ENCODE measurements at places on chromosomes 12 and 14.

GRCh38 chr14:55874785-55875184 is 243.4 kb upstream of the PELI2 start:
- no peak for ATAC-seq

DNA sequence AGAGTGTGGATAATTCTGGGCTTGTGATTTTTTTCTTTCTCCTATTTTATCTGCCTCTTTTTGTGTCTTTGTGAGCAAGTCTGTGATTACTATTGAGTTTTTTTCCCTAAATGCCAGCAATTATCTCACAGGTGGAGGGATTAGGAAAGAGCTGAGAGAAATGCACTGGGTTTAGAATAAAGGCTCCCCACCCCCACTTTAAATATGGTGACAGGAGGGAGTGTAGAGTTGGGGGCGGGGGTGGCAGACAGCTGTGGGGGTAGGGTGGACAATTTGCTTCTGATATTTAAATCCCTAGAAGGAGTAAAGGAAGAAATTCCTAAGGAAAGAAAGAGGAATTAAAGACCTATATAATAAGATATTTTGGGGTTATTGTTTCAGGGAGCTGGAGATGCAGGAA is 145.9 kb downstream of the NRXN3 start:
- ATAC-seq = no peak

- no peak for ATAC-seq
Observed at GRCh38 chr14:63496837-63497400, 46.3 kb downstream of the PPP2R5E start.

- ATAC-seq = no peak
Observed at GRCh38 chr12:74598819-74599218, 61.2 kb downstream of the ATXN7L3B start.

DNA sequence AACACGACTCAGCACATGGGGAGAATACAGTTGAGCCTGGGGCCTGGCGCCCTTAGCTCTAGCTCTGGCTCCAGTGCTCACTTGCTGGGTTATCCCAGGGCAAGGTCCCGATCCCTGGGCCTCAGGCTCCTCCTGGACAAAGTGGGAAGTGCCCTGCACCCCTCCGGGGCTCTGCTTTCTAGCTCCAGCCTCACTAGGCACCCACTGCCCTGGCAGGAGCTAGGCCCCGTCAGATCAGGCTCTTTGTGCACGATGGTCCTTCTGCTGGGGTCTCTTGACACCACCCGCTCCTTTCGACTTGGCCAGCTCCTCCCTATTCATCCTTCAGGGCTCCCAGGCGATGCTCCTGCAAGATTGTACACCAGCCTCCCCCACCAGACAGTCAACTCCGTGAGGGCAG is 23.4 kb downstream of the NCKAP5L start:
- no peak for ATAC-seq

GRCh38 chr12:43638806-43639205 is 86.8 kb upstream of the ADAMTS20 start:
- no peak for ATAC-seq

DNA sequence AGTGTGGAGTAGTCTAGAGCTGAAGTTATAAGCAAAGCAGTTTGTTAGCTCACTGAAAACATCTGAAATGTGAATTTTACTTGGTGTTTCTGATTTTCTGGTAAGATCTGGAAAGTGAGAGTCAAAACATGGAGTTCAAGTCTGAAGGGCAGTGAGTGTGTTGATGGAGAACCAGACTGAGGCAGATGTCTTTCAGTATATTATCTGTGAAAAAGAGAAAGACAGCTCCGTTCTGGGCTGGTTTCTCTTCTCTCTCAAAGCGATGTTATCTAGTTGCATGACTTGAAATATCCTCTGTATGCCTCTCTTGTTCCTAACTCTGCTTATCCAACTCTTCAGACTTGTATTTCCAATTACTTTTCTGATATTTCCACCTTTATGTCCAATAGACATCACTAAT is 381.9 kb upstream of the RGS6 start:
- no peak for ATAC-seq

GRCh38 chr12:46354802-46355199 is 17.8 kb downstream of the SLC38A2 start:
- no peak for ATAC-seq

DNA sequence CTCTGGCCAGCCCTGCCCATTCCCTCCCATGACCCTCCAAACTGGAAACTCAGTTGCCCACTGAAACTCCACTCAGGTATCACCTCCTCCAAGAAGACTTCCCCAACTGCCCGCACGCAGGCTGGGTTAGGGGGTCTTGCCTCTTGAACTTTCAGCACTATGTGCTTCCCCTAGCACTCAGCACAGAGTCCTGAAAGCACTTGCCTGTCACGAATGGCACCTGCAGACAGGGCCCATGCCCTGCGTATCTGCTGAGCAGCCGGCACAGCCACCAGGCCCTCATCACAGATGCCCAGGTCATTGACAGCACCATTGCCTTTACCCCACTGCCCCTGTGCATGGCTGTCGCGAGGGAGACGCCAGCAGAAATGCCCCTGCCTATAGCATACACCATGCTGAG is 11.2 kb downstream of the CCDC88C start:
- ATAC-seq = no peak

- ATAC-seq = no peak
Observed at GRCh38 chr12:45402288-45402687, 186.4 kb downstream of the ANO6 start.
